ENCODE measurements at places on chromosomes 13 and 19.

DNA sequence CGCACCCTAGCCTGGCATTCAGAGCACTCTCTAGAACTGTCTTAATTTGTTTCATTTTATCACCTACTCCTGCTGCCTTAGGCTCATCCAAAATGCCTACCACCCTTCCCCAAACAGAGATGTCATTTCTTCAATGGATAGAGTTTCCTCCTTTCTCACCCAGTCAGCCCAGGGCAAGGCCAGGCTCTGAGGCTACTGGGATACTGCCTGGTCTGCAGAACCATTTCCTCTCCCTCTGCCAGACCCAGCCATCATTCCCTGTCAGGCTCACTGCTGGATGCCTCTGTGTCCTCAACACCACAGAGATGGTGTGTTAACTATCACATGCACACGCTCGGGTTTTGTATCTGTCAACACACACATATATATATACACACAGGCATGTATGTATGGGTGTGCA lies 47.2 kb downstream of the C13orf42 start:
- H3K4me3 ChIP-seq = no peak overlapping the region
- H3K4me1 ChIP-seq = peaks cover 5% of the 10 kb centered on the region
- H3K27ac ChIP-seq = no peak overlapping the region
- no peak for DNase-seq

DNA sequence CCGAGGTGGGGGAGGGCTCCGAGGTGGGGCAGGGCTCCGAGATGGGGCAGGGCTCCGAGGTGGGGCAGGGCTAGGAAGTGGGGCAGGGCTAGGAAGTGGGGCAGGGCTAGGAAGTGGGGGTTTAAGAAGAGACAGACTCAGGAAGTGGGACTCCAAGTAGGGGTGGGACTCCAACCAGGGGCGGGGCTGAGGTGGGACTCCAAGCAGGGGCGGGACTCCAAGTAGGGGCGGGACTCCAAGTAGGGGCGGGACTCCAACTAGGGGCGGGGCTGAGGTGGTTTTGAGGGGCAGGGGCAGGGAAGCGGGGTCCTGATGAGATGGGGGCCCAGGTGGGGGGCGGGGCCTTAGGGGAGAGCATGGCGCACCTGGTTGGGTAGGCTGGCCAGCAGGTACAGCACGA lies 13.6 kb downstream of the CFD start:
- peaks cover 4% of the 10 kb centered on the region for H3K36me3 ChIP-seq
- no peak overlapping the region for H3K27ac ChIP-seq
- peak; percentile 36 for DNase-seq
- no peak overlapping the region for H3K4me3 ChIP-seq

- H3K27me3 ChIP-seq = no peaks in the 10 kb centered on the region
- H3K4me1 ChIP-seq = no peaks in the 10 kb centered on the region
- DNase-seq = no peak
- no peak overlapping the region for H3K27ac ChIP-seq
Measured at GRCh38 chr13:97250560-97250959, 28.4 kb downstream of the MBNL2 start.

DNA sequence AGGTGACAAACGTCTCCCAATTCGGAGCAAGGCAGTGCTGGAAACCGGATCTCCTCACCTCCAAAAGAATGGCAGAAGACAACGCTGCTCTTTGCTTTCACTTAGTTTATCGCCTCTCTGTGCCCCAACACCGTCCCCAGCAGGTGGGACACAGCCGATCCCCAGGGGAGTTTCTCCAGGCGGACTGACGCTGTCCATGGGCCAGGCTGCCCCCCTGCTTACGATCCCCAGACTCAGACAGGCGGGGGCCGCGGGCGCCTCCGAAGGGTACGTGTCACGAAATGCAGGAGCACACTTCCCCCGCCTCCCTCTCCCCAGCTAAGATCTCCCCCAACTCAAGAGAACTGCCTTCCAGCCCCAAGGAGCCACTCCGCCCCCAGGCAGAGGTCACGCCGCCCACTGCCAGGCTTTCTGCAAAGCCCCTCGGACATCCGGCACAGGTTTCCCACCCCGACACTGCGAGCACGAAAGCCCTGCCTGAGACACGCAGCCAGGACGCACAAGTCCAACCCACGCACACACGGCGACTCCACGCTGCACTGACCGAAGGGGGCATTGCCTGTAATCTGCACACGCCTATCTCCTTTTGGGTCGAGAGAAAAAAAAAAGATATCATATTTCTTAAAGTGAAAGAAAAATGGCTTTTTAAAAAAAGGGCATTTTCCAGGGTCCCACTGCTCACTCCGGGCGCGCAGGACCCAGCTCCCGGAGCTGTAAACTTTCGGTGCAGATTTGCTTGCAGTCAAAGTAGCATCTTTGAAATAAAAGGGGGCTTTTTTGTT lies 2.0 kb downstream of the SPRY2 start:
- H3K27me3 ChIP-seq = no peaks in the 10 kb centered on the region
- peak; percentile 87 for DNase-seq
- peaks cover 23% of the 10 kb centered on the region for H3K4me1 ChIP-seq

DNA sequence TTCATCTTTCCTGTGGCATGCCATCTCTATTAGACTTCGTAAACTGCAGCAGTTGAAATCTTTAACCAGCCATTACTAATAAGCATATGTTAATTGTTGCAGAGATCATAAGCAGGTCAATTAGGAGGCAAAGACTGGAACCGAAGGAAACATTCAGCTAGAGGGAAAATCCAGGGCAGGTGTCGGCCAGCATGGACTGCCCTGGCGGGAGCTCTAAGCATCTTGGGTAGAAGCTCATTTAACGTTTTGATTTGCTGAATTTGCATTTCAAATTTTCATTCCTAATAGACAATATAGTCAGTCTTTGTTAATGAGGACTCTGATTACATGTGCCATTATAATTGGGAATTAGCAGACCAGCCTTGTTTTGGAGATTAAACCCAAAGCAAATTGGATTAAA lies 238.6 kb downstream of the POU4F1 start:
- H3K27ac ChIP-seq = no peak overlapping the region
- H3K36me3 ChIP-seq = no peaks in the 10 kb centered on the region
- no peaks in the 10 kb centered on the region for H3K4me1 ChIP-seq
- no peak for DNase-seq
- H3K4me3 ChIP-seq = no peak overlapping the region

DNA sequence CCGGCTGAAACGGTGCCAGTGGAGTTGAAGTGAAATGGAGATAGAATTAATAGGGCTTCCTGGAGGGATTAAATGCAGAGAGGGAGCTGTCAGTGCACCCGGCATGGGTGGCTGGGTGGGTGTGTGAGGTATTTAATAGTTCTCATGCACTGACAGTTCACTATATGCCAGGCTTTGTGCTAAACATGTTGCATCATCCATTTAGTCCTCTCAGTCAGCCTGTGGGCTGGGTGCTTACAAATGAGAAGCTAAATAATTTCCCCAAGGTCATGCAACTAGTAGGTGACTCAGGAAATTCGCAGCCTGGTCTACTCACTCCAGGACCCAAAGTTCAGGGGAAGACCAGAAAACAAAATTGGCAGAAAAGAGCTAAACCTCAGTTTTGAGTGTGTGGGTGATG lies 63.5 kb upstream of the SPATA13 start:
- no peak overlapping the region for H3K4me3 ChIP-seq
- H3K4me1 ChIP-seq = no peaks in the 10 kb centered on the region
- no peaks in the 10 kb centered on the region for H3K27me3 ChIP-seq

DNA sequence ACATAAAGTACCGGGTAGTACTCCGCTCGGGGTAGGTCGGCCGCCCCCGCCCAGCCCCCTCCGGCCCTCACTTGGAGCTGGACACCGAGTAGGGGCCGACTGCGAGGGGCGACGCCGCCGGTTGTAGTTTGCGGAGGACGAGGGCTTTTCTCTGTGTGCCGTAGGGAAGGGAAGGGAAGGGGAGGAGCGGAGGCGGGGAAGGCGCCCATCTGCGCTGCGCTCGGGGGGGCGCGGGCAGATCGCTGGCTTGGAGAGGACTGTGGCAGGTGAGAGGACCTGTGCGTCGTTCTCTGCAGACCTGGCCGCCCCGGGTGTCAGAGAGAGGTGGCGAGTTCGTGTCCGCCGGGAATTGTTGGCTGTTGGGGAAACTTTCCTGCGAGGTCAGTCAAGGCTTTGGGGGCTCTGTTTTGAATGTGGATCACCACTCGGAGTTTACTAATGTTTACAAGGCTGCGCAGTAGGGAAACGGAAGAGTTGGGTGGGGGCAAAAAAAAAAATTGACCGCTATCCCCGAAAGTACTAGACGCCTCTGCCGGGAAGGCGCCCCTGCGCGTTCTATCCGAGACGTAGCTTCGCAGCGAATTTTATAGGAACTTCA lies 1.4 kb downstream of the ING1 start:
- H3K27me3 ChIP-seq = no peaks in the 10 kb centered on the region
- H3K4me1 ChIP-seq = peaks cover 13% of the 10 kb centered on the region
- peak overlapping the region; percentile 72 for H3K4me3 ChIP-seq
- H3K27ac ChIP-seq = peak overlapping the region; percentile 98
- peak; percentile 63 for DNase-seq
- H3K36me3 ChIP-seq = peaks cover 1% of the 10 kb centered on the region

- no peak overlapping the region for H3K27ac ChIP-seq
- no peaks in the 10 kb centered on the region for H3K27me3 ChIP-seq
- no peaks in the 10 kb centered on the region for H3K36me3 ChIP-seq
- peaks cover 14% of the 10 kb centered on the region for H3K4me1 ChIP-seq
Measured at GRCh38 chr13:61094865-61095264, 320.8 kb downstream of the PCDH20 start.

- DNase-seq = no peak
- H3K27ac ChIP-seq = no peak overlapping the region
- H3K36me3 ChIP-seq = no peaks in the 10 kb centered on the region
- H3K4me3 ChIP-seq = no peak overlapping the region
- H3K27me3 ChIP-seq = no peaks in the 10 kb centered on the region
Measured at GRCh38 chr13:98089246-98089645, 53.6 kb upstream of the FARP1 start.

GRCh38 chr13:112978561-112979405 lies 9.8 kb downstream of the MCF2L start:
- no peaks in the 10 kb centered on the region for H3K36me3 ChIP-seq
- DNase-seq = no peak
- H3K27me3 ChIP-seq = no peaks in the 10 kb centered on the region

- no peaks in the 10 kb centered on the region for H3K36me3 ChIP-seq
- H3K27ac ChIP-seq = no peak overlapping the region
- no peak overlapping the region for H3K4me3 ChIP-seq
- no peaks in the 10 kb centered on the region for H3K27me3 ChIP-seq
- no peak for DNase-seq
Measured at GRCh38 chr19:15072930-15073647, 8.9 kb upstream of the OR1I1 start.

DNA sequence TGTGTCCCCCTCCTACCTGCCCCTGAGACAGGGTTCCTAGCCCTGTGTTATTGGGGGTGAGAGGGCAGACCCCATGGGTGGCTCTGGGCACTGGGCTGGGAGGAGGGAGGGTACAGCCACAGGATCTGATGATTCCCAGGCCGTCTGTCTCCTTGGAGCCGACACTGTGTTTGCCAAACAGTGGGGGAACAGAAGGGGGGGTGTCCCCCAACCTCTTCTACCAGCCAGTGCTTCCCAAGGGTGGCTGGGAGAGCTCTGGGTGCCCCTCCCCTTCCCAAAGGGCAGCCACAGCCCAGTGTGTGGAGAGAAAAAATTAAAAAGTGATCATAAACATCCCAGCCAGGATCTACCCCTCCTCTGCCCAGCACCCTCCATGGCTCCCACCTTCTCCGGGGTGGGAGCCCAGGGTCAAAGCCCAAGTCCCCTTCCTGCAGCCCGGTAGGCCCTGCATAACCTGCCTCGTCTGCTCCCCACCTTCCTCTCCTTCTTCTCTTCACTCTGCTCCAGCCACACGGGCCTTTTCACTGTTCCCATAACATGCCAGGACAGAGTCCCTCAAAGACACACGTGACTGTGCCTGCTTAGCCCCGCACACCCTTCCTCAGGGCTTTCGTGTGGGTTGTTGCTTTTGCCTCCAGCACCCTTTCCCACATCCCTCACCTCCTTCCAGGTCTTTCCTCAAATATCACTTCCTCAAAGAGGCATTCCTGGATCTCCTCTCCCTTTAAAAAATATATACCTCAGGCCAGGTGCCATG lies 1.4 kb upstream of the PLIN4 start:
- no peaks in the 10 kb centered on the region for H3K36me3 ChIP-seq
- DNase-seq = no peak
- H3K4me1 ChIP-seq = no peaks in the 10 kb centered on the region
- H3K27me3 ChIP-seq = no peaks in the 10 kb centered on the region
- no peak overlapping the region for H3K4me3 ChIP-seq

- no peak overlapping the region for H3K27ac ChIP-seq
- DNase-seq = no peak
- no peaks in the 10 kb centered on the region for H3K36me3 ChIP-seq
- peaks cover 22% of the 10 kb centered on the region for H3K4me1 ChIP-seq
Measured at GRCh38 chr19:16343156-16343555, 18.5 kb downstream of the KLF2 start.

GRCh38 chr19:46195104-46195503 lies 34.4 kb upstream of the IGFL1 start:
- H3K27me3 ChIP-seq = no peaks in the 10 kb centered on the region
- no peak overlapping the region for H3K27ac ChIP-seq
- peaks cover 18% of the 10 kb centered on the region for H3K4me1 ChIP-seq
- H3K4me3 ChIP-seq = no peak overlapping the region
- no peaks in the 10 kb centered on the region for H3K36me3 ChIP-seq

- peaks cover 13% of the 10 kb centered on the region for H3K4me1 ChIP-seq
- no peak overlapping the region for H3K27ac ChIP-seq
- no peak for DNase-seq
Measured at GRCh38 chr13:29817604-29818378, 32.6 kb downstream of the UBL3 start.

DNA sequence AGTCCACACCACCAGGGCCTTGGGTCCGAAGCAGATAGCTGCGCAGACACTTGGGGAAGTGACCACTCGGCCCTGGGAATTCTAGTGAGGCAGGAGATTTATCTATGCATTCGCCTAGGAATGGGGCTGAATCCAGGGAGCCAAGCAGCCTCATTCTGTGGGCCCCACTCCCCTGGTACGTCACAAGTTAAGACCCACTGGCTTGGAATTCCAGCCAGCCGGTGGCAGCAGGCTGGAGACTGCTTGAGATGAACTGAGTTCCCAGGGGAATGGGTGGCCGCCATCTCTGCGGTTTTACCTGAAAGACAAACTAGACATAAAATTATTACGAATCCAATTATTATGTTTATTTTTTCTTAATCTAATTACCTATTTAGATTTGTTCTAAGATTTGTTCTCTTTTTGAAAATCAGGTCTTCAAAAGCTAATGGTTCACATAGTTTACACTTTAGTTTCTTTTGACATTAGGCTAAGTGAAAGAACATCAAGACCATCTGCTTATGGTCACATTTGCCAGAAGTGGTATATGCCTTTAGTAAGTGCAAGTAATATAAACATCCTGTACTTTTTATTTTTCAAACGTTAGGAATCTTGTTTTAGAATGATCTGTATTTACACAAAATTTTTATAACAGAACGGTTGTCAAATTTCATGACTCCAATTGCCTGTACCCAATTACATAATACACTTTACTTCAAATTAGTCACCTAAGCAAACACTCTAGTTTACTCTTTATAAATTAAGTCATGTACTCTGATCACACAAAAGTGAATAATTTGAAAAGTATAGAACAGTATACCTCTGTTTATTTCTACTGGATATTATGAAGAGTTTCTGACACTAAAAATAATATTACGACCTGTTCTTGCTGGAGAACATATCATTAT lies 74.4 kb downstream of the SLITRK6 start:
- no peak for DNase-seq
- H3K36me3 ChIP-seq = no peaks in the 10 kb centered on the region
- H3K4me1 ChIP-seq = no peaks in the 10 kb centered on the region
- no peak overlapping the region for H3K27ac ChIP-seq
- H3K27me3 ChIP-seq = no peaks in the 10 kb centered on the region
- H3K4me3 ChIP-seq = no peak overlapping the region
